ENCODE measurements at places on chromosomes 13 and 19.

GRCh38 chr13:26679411-26680122 is 81.0 kb downstream of the GPR12 start:
- DNase-seq = no peak

DNA sequence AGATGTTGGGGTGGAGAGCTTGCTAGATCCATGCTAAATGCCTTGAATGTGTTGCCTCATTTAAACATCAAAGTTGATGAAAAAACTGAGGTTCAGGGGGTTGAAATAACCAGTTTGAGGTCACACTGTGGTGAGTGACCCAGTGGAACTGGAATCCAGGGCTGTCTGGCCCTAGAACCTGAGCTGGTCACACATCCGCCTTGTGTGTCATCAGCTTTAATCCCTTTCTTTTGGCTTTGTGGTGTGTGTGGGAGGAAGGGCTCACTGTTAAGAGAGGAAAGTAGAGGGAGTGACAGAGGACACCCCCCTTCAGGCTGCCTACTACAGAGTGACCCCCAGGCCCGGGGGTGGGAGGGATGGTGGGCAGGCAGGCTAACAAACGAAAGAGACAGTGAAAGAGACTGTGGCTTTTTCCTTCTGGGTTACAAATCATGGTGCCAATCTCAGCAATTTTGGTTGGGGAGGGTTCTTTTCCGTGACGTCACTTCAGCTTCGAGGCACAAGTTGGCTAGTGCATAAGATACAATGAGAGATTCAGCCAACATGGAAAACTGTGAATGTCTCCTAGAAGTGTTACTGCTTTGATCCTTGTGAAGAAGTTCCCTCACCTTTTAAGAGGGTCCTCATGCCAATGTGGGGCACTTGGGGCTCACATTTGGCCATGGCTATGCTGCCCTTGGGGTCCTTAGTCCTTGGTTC is 164.9 kb downstream of the DLEU7 start:
- DNase-seq = no peak

DNA sequence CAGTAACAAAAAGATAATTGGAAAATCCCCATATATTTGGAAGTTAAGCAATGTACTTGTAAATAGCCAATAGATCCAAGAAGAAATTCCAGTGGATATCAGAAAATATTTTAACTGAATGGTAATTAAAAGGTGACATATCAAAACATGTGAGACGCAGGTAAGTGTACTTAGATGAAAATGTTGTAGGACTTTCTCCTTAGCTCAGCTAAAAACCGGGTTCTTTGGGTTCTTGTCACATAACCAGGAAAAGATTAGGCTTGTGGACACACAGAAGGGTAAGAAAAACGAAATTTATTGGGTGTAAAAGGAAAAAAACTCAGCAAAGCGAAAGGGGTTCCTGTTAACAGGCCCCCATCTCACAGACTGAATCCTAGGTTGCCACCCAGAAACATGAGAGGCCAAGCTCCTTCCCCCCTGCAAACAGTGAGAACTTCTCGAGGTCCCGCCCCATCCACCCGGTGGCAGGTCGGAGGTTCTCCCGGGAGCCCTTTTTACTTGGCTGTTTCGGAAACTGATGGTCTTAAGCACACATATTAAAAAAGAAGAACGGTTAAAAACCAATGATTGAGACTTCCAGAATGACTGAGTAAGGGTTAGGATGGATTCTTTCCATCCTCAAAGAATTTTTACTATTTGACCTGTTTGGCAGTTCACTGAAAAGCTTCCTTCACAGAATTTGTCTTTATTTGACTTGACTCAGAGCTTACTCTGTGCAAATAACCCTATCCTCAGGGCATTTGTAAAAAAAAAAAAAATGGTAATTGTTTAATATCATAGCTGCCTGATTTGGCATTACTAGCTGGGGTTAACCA is 3.1 kb upstream of the CCDC70 start:
- DNase-seq = no peak

DNA sequence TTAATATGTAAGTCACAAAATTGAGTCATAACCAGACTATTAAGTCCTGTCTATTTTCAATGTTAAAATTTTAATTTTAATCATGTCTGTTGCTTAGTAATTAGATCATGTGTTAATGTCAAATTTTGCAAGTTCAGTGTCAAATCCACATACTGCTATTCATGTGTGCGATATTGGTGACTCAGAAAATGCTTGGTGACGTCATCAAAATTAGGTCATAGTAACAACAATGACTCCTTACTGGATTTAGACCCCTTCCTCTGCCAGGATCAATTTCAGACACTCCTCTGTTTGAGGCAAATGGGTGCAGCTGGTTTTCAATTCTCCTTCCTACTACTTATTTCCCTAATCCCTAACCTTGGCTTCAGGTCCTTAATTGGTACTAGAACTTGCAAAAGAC is 1394.3 kb upstream of the SLC10A2 start:
- DNase-seq = no peak

- DNase-seq = no peak
Measured at GRCh38 chr13:27965740-27966640, 3.1 kb downstream of the CDX2 start.

DNA sequence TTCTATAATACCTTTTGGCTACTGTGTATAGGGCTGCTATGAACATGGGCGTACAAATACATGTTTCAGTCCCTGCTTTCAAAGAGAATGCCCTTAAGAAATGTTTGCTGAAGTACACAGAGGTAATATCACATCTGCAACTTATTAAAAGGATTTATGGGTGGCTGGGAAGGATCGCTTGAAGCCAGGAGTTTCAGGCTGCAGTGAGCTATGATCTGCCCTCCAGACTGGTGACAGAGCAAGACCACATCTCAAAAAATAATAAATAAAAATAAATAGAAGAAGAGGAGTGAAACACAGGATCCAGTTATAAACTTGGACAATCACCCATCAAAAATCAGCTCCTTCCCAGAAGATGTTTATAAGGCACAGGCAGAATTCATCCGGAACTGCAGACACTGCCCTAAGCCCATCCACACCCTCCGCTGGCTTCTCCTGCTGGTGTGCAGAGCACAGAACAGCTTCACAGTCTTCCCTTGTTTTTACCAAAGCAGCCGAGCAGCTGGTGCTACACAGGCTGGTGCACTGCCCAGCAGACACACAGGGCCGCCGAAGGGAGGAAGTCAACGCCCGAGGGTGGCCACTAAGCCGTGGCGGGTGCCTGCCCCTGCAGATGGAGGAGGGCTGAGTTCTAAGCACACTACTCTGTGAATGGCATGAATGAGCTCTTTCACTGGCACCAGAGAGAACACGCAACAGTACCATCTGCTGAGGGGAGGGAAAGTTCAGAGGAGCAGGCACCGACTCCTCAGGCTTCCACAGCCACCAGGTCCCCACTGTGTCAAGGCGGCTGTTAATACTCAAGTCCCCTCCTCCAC is 44.0 kb downstream of the BRD4 start:
- no peak for DNase-seq

DNA sequence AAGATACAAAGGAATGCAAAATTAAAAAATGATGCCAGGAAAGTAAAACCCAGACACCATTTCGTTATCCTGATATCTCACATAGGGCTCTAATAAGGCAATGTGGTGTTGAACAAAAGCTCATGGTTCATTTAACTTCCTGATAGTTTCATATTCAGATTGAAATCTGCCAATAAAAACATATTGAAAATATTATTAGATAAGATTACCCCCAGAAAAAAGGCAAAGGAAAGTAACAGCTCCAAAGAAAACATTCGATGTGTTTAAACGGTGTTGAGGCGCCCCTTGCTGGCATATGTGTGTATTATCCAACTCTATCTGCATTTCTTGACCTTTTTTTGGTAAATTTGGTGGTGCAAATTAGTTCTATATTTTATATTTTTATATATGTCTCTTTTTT is 75.9 kb downstream of the ESD start:
- no peak for DNase-seq

DNA sequence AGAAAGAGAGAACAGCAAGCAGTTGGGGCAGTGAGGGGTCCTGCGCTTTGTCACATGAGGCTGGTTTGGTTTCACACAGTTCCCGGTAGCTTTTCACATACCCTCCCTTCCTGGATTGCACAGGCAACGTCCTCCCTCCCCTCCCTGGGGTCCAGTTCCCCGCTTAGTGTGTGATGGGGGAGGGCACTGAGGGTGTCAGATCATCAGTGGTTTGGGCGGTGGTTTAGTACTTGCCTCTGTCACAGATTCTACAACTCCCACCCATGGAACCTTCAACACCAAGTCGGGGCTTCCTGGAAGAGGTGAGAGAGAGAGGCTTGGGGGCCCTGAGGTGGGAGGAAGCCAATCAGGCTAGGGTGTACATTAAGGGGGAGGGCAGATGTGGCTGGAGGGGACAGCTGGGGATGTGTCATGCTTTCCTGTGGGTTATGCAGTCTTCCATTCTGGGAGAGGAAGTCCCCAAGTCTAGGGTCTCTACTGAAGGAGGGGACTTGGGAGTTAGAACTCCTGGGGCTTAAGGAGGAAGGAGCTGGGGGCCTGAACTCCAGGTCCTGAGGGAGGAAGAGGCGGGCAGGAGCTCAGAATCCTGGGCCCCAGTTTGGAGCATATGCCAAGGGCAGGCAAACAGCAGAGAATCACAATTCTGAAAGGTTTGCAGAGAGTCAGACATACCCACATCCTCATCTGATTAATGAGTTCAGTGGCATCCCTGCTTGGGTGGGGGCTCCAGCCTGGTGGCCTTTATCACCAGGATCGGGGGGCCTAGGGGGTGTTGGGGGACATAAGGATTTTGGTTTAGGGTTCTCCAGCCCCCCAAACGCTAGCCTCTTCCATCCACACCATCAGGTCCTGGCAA is at the start of gene NKG7:
TSS of gene NKG7 (minus strand) at position 6 of the 856 bp plus-strand sequence. CDS start 119 bp downstream, outside the sequence.
- DNase-seq = no peak

Measured in GOT3 (cell line).